ENCODE measurements at places on chromosomes 7 and 10.

DNA sequence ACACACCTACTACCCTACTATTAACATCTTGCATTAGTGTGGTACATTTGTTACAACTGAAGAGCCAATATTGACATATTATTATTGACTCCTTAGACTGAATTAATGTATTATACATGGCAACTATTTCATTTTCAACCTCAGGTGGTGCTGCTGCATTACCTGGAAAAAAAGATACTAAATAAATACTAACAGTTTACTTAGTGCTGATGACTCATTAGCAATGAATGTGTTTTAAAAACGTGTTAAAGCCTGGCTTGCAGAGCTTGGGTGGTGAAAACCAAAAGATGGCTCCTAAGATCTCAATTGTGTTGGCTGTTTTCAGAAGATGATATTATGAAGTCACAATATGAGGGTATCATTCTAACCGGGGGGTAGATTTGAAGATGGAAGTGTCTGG, 34.8 kb downstream of the CFAP43 start:
- DNase-seq: no peak

- DNase-seq: no peak
These were observed 3.2 kb downstream of the NYAP1 start for GRCh38 chr7:100486753-100487446.

DNA sequence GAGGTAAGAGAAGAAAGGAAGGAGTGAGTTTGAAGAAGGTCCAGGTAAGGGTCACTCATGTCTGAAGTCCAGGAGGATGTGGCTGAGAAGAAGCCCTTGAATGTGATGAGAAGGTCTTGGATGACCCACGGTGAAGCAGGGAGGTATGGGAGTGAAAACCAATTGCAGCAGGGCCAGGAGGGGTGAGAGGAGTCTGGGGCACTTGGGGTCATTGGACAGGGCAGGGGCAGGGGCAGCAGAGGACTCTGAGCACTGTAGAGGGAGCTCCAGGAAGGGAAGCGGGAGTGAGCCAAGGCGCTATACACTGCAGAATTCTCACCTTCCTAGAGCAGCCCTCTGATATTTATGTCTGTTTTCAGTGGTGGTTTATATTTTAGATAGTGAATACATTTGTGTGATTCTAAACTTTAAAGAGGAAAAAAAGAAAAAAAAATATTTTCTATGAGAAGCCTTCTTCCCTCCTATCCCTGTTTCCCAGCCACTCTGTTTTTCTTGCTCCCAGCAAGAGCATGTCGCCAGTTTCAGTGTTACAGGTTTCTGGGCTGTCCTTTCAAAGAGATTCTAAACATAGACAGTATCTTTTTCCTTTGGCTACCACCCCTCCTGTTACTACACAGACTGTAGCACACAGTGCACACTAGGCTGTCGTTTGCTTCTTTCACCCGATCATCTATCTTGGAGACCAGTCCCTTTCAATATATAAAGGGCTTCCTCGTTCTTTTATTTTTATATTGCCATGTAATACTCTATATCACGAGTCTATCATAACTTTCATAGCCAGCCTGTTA, 24.5 kb downstream of the BLVRA start:
- DNase-seq: no peak

DNA sequence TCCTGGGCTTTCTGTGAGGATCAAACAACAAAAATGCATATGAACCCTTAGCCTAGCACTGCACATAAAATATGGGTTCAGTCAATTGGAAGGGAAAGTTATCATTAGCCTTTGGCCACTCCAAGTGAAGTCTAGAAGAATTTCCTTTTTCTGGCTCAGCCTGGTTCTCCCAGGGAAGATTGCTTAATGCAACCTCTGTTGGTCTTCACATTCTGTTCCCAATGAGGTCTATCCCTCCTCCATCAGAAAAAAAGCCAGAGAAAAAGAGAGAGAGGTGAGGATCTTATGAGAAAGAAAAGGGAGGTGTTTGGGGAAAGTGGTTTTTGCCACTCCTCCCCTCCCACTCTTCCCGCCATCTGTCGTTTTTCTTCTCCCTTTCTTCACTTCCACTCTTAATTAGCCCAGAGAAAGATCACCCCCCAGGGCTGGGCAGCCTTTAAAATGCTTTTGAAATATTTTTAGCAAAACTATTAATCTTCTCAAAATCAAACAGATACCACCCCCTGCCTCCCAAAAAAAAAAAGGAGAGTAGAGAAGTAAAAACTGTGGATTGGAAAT, 31.1 kb downstream of the CPVL start:
- no peak for DNase-seq

DNA sequence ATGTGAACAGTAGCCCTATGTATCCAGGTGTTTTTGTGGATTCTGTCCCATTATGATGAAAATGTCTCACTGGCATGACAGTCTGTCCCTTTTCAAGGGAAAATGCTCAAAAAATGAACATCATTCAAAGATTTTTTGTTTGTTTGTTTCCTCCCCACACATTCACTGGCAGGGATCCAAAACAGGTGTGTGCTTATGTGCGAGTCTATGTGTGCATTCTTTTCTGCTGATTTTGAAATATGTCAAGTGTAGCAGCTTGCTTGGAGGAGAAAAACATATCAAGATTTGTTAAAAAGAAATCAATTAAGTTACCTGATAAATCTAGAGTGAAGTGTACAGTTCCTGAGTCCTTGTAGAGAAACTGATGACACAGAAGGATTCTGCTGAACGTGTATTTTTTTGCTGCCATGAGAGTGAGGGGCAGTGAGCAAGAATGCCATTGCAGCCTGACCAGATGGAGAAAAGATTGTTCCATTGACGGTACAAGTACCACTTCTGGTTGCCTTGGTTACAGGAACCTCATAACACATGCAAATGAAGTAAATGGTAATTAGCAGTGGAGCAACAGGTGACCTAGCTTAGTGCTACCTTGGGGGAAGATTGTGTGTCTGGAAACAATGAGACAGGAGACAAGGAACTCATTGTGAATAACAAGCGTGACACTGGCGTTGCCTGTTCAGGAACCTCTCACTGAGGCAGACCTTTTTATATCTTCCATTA, 277.4 kb upstream of the PHYHIPL start:
- no peak for DNase-seq

DNA sequence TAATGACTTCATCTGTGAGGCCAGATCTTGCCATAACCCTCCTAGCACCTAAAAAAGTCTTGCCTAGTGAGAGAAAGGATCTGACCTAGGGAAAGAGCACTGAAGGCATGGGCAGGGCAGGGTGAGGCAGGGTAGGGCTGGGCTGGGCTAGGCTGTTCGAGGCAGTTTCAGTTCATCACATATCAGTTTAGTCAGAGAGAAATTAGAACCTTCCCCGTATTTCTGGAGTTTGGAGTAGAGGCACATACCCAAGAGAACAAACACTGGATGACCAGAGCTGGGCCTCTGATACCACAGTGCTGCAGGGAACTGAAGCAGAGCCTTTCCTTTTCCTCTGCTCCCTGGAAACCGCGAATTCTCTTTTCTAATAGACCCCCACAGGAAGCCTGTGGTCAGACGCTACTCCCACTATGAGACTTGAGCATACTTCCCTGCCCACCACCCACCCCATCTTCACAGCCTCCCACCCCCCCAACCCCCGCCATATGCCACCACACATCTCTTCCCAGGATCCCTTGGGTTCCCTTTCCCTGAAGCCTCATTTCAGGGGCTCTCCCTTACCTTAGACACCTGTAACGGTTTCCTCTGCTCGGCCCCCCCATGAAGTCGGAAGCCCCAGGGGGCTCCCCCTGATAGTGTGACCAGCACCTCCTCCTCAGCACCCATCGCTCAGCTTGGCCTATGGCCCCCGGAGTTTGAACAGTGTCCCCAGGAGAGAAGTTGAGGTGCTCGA, 406 bp downstream of the SYNPO2L start:
- DNase-seq: no peak

DNA sequence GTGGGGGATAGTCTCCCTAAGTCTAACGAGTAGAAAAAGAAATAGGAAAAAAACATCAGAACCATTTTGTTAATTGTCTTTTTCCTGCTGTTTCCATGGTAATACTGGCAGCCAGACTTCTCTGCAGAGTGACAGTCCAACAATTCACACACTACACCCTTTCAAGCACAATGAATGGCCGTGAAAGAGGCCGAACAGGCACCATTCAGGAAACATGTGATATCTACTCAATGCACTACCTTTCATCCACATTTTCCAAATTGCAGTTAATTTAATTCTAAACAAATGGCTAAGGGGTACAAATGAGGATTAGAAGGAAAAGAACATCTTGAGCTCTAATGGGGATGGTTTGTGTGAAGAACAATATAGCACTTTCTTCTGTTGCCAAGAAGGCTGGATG, 358.5 kb upstream of the ANKRD30A start:
- DNase-seq: no peak

DNA sequence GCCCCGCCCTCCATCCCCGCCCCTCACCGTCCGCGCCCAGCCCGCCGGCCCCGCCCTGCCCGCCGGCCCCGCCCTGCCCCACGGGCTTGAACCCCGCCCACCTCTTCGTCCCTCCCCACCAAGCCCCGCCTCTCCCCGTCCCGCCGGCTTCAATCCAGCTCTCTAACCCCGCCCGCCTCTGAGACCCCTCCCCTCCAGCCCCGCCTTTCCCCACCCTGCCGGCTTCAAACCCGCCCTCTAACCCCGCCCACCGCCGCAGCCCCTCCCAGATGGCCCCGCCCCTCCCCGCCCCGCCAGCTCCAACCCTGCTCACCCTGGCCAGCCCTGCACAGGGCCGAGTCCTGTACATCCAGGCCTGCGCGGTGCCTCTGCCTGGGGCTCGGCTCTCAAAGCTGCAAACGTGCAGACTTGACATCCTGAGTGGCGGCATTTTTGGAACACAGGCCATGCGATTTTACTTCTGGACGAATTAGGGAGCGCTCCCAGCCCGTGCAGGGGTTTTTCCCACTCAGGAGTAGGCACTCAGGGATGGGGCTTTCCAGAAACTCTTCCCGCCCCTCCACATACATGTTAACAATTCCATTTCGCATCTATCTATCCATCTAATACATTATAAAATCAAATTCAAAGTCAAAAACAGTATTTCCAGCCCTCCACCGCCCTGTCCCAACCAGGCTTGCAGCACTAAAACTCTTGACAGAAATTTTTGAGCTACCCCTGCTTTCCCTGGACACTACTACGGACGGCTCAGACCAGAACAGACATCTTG, 477 bp upstream of the NMT2 start:
- peak; percentile 98 for DNase-seq
